Kidney epithelial cell (primary cell): ENCODE measurements at places on chromosomes 5 and 9. TPM values are rescaled to one million over a fixed set of nuclear protein-coding genes. Genes with fewer than 3 reads are reported as not detected.

Gene SPARC
- 139 and 140 TPM in 2 replicates for total RNA-seq

DNA sequence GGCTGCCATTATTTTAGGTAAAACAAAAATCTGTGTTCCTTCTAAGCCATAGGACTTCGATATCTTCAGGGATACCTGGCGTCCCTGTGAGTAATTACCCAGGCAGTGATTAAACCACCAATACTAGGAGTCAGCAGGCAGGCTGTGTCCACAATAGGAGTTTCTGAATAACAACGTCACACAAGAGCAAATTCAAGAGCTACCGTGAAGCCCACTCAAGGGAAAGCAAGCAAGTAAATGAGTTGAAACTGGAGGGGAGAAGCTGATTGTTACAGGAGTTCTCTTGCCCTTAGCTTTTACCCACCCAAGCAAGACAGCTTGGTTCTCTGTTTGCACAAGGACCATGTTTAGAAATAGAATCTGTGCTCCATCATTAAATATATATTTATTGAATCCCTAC is 50.8 kb downstream of the SEMA5A start:
- no peak for DNase-seq

DNA sequence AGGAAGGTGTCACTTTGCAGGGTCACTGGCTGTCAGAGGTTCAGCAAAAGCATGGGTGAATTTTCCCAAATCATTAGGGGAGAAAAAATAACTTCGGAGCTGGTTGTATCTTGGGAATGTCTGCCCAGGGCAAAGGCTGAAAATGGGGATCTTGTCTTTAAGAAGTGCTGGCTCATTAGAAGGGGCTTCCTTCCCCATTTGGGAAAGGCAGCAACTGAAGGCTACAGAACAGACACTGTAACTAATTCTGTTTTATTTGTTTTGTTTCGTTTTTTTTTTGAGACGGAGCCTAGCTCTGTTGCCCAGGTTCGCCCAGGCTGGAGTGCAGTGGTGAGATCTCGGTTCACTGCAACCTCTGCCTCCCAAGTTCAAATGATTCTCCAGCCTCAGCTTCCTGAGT is 70.3 kb upstream of the PCA3 start:
- no peak for DNase-seq

Gene CD274
- 6.6 and 7.7 TPM in 2 replicates for total RNA-seq

Gene OBP2A
- not detected in 2 replicates for total RNA-seq

DNA sequence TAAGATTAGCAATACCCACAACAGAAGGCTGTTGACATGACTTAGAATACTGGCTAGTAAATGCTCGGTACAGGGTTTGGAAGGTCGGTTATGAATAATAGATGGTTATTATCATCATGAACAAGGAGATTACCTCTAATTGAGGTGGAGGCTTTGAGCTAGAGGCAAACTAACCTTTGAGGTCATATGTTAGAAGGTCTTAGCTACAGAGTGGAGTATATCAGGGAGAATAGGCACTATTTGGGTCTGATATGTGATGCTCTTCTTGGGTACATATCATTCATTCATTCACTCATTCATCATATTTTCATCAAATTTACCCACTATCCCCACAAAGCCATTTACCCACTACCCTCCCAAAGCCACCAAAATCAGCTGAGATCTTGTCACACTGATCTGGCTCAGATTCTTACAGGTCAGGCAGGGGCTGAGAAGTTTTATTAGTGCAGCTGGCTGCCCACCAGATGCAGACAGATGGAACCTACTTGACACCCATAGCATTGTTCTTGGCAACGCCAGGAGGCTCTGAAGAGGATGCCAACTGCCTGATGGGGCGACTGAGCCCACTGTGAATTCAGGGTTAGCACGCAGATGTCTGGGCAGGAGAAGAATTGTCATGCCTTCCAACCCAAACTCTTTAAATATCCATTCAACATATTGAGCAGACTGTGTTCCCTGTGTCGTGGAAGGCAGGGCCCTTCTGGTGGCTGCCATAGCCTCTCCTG is 90.2 kb upstream of the SH3PXD2B start:
- DNase-seq: no peak

Gene PITX1
- total RNA-seq: not detected in 2 replicates

- DNase-seq: no peak
Observed at GRCh38 chr9:126342621-126343031, 16.0 kb downstream of the MVB12B start.

GRCh38 chr5:54886866-54887265 is 98.5 kb downstream of the ESM1 start:
- DNase-seq: no peak

- DNase-seq: no peak
Observed at GRCh38 chr5:143156572-143156971, 246.9 kb downstream of the NR3C1 start.

- DNase-seq: no peak
Observed at GRCh38 chr9:122797316-122798063, 2.4 kb upstream of the OR1K1 start.

- no peak for DNase-seq
Observed at GRCh38 chr5:82388181-82388580, 110.0 kb upstream of the RPS23 start.

DNA sequence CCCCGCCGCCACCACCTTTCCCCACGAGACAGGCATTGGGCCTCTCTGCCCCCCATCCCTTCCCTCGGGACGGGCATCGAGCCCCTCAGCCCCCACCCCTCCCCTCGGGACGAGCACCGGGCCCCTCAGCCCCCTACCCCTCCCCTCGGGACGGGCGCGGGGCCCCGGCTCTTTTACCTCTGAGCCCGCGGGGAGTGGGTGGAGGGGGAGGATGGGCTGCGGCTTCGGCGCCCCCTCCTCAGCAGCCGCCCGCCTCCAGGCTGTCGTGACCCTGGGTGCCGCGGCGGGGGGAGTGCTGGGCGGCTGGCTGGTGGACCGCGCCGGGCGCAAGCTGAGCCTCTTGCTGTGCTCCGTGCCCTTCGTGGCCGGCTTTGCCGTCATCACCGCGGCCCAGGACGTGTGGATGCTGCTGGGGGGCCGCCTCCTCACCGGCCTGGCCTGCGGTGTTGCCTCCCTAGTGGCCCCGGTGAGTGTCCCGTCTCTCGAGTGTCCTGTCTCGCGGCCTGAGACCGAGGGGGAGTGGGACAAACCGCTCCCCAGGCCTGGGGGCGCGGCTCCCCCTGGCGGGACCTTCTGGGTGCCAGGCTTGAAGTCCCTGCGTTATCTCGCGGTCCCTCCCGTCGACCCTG is 791 bp downstream of the SLC2A8 start:
- DNase-seq: no peak

GRCh38 chr5:136724161-136724560 is 358.8 kb upstream of the TRPC7 start:
- no peak for DNase-seq

Gene NPDC1
- 58.3 and 76.1 TPM in 2 replicates for total RNA-seq

- DNase-seq: no peak
Observed at GRCh38 chr9:69222970-69223369, 48.9 kb downstream of the TJP2 start.

Gene MRPS30
- 131 and 136 TPM in 2 replicates for total RNA-seq

Gene NR2F1-AS1
- total RNA-seq: 5.3 and 9.5 TPM in 2 replicates

Gene MCC
- 16.7 and 24.7 TPM in 2 replicates for total RNA-seq

DNA sequence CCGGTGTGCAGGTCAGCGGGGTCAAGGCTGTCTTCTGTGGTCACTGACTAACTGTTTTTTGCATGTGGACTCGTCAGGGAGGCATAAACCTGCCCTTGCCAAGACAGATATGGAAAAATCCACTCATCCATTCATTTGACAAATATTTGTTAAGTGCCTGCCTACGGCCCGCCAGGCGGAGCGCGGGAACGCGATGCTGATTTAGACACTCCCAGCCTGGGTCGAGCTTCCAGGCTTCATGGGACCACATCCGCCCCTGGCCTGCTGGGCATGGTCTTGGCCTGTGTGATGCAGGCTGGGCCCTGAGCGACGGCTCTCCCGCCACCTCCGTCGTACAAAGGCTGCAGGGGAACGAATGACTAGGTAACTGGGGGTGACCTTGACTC is 18.1 kb downstream of the MYMK start:
- peak; percentile 38 for DNase-seq

GRCh38 chr5:110038297-110038997 is 348.7 kb downstream of the MAN2A1 start:
- DNase-seq: no peak

- DNase-seq: no peak
Observed at GRCh38 chr5:133051061-133051541, 712 bp upstream of the HSPA4 start.

Gene GCNT1
- 2.7 and 2.8 TPM in 2 replicates for total RNA-seq

Gene CTSV
- 3.1 TPM in 2 replicates for total RNA-seq

Gene SGTB
- 10.5 and 12.4 TPM in 2 replicates for total RNA-seq

DNA sequence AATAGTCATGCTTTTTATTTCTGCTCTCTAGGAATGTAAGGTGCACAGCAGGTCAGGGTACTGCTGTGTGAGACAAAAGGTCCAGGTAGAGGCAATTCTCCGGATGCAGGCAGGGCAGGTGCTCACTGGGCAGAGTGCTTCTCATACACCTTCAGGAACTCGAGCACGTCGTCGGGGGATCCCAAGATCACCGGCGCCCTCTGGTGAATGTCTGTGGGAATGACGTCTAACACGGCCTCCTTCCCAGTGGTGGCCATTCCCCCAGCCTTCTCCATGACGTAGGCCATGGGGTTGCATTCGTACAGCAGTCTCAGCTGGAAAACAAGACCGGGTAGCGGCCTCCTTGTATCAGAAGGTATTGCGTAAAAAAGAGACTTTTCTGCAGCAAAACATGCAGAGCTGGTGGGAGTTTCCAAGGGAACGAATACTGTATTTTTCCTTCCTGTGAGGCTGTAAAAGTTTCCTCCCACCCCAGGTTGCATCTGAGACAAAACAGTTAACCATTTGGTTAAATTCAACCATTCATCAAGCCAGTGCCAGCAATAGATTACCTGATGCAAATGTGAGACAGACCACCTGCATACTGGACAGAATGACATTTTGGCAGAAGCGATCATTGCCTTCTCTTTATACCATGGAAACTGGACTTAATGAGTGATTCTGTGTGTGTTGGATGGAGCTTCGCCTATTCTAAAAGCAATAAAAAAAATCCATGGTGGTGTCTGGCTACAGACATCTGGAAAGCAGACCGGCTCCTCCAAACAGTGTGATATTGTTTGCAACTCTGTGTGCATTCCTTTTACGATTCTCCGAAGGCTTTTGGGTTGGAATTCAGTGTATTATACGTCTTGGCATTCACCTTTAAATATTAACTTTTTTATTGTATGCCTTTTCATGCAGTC is 9.9 kb upstream of the FBP2 start:
- DNase-seq: no peak

GRCh38 chr9:36315283-36315682 is 57.0 kb upstream of the GNE start:
- no peak for DNase-seq

Gene NAA35
- 25.3 and 30.3 TPM in 2 replicates for total RNA-seq

GRCh38 chr9:1261266-1261665 is 211.1 kb downstream of the DMRT2 start:
- no peak for DNase-seq

Gene WWC1
- total RNA-seq: 118 and 121 TPM in 2 replicates

- no peak for DNase-seq
Observed at GRCh38 chr9:132541870-132542830, 40.3 kb upstream of the BARHL1 start.

GRCh38 chr9:137497921-137498719 is 39.0 kb upstream of the NSMF start:
- no peak for DNase-seq

GRCh38 chr9:107632216-107632615 is 142.6 kb upstream of the KLF4 start:
- no peak for DNase-seq

DNA sequence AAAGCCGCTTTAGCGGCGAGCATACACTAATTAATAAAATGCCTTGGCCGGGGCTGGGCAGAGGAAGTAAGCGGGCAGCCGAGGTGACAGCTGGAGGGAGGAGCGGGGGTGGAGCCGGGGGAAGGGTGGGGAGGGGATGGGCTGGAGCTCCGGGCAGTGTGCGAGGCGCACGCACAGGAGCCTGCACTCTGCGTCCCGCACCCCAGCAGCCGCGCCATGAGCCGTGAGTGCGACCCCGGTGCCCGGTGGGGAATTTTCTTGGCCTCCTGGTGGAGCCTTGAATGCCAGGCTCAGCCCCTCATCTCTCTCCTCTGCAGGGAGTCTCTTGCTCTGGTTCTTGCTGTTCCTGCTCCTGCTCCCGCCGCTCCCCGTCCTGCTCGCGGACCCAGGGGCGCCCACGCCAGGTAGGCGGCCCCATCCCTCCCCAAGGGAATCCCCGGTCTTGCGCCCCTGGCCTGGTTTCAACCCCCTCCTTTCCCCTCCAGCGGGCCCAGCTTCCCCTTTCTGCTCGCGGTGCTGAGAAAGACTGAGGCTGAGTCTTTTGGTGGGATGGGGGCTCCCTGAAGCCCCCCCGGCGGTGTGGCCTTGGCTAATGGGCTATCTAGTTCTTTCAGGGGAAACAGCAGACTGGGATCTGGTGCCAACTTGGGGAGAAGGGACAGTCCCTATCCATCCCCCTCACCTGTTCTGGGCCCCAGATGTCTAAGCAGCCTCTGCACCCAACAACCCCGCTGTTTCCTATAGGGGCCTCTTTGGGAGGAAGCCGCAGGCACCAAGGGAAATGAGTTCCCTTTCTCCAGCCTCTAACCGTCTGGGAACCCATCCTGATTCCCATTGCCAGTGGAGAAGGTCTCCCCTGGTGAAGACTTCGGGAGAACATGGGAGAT is at the start of gene PTGS1:
Gene PTGS1, plus strand, starts transcription at position 156 of the 887 bp plus-strand sequence. Its CDS starts 61 bp downstream, at position 217.
- DNase-seq: no peak

- DNase-seq: no peak
Observed at GRCh38 chr9:36938617-36939016, 95.5 kb downstream of the PAX5 start.

DNA sequence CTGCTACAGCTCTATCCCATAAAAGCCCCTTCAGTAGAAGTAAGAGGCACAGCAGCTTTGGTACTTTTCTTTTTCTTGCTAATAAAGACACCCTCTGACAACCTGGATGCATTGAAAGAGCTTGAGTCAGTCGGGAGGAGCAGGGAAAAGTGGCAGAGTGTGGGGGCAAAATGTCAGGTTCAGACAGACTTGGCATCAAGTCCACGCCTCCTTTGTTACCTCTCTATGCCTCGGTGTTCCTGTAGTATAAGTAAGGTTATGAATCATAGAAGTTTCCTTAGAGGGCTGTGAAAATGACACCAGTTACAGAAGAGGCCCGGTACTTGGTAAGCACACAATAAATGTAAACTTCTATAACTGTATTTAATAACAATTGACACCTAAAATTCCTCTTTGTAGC is 133.9 kb downstream of the ESM1 start:
- DNase-seq: no peak
